SK-N-SH (cell line): ENCODE measurements at places on chromosomes 5 and 9. TPM values are rescaled to one million over a fixed set of nuclear protein-coding genes. Genes with fewer than 3 reads are reported as not detected.

DNA sequence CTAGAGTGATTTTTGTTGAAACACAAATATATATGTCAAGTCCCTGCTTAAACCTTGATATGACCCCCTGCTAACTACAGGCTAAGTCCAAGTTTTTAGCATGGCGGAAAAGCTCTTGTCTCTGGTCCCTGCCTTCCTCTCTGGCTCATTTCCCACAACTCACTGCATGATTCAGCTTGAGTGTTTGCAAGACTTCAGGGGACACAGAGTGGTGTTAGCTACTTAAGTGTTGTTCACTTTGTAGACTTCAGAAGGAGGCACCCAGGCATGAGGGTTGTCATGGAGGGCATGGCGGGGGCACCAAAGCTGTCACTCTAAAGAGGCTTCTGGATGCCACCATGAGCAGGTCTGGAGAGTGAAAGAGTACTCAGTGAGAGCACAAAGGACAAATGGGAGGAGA is 362.4 kb upstream of the ACTBL2 start:
- no peak overlapping the region for H3K4me3 ChIP-seq
- DNase-seq: no peak
- H3K36me3 ChIP-seq: no peaks in the 10 kb centered on the region
- no peaks in the 10 kb centered on the region for H3K27me3 ChIP-seq

GRCh38 chr5:109876941-109877669 is 187.4 kb downstream of the MAN2A1 start:
- no peaks in the 10 kb centered on the region for H3K36me3 ChIP-seq
- no peak for DNase-seq
- H3K4me3 ChIP-seq: no peak overlapping the region

GRCh38 chr5:82613891-82614290 is 335.7 kb upstream of the RPS23 start:
- H3K4me3 ChIP-seq: no peak overlapping the region
- no peak overlapping the region for H3K27ac ChIP-seq
- no peak for DNase-seq
- H3K36me3 ChIP-seq: no peaks in the 10 kb centered on the region
- H3K27me3 ChIP-seq: no peaks in the 10 kb centered on the region

GRCh38 chr9:93416530-93417235 is 34.8 kb upstream of the FAM120A start:
- no peak overlapping the region for H3K4me3 ChIP-seq
- H3K36me3 ChIP-seq: no peaks in the 10 kb centered on the region
- H3K4me1 ChIP-seq: no peaks in the 10 kb centered on the region
- no peak for DNase-seq
- no peaks in the 10 kb centered on the region for H3K27me3 ChIP-seq
- H3K27ac ChIP-seq: no peak overlapping the region

DNA sequence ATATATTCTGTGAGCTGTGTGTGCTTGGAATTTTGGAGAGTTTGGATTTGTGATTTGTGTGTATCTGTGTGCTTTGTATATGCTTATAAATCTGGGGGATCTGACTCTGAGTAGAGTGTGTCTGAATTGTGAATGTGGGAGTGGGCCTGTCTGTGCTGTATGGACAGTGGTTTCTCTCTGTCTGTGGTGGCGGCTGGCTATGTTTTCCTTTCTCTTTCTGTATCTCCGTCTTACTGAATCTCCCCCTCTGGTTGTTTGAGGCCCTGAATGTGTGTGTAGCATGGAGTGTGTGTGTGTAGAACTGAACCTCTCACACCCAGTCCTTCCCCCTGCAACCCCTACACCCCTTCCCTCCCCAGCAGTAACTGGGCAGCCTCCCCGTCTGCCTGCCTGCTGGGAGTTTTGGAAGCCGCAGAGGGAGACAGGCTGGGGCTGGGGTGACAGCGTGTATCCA is 4.7 kb downstream of the CXXC5 start:
- peak overlapping the region; percentile 91 for H3K4me3 ChIP-seq
- peaks cover 66% of the 10 kb centered on the region for H3K4me1 ChIP-seq
- H3K27ac ChIP-seq: peak overlapping the region; percentile 96
- no peak for DNase-seq
- peaks cover 4% of the 10 kb centered on the region for H3K36me3 ChIP-seq

GRCh38 chr5:77452351-77452750 is 39.8 kb downstream of the WDR41 start:
- H3K27me3 ChIP-seq: no peaks in the 10 kb centered on the region
- no peaks in the 10 kb centered on the region; the same call in 1 of the 2 replicates for H3K4me1 ChIP-seq
- no peak for DNase-seq

DNA sequence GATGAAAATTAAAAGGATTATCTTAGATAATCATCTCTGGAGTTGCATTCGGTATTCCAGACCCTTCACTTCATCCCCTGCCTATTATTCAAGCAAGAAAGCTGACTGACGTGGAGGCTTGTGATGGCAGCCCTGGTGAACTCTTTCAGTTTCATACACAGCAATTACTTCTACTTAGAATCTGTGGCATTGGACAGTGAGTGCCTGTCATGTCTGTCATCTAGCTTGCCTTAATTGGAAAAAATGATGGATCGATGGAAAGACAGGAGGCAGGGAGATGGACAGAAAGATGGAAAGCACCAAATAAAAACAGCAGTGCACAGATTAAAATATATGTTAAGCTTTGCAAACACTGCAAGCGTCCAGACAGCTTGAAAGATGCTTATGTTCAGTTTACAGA is 1371.0 kb upstream of the CDH6 start:
- no peaks in the 10 kb centered on the region for H3K36me3 ChIP-seq
- H3K27ac ChIP-seq: no peak overlapping the region
- H3K27me3 ChIP-seq: no peaks in the 10 kb centered on the region
- no peak overlapping the region for H3K4me3 ChIP-seq
- no peak for DNase-seq

DNA sequence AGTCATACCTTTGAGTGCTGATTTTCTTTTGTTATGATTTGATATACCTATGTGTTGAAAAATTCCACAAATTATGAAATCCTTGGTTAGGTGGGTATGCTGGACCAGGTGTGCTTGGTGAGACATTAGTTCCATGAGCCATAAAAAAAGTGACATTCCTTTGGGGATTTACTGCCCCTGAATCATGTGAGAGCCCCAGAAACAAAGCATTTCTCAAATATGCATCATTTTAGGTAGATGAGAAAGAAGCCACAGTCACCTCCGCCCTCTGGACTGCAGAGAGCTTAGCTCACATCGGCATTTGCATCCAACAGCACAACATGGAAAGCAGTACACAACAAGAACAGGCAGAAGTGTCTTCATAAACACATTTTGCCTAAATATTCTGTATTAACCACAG is 55.3 kb downstream of the DAP start:
- no peak overlapping the region for H3K27ac ChIP-seq
- H3K27me3 ChIP-seq: no peaks in the 10 kb centered on the region
- no peak overlapping the region for H3K4me3 ChIP-seq
- no peak for DNase-seq
- peaks cover 3% of the 10 kb centered on the region for H3K36me3 ChIP-seq

GRCh38 chr5:4479426-4479825 is 660.7 kb upstream of the ADAMTS16 start:
- no peak for DNase-seq
- H3K36me3 ChIP-seq: no peaks in the 10 kb centered on the region
- no peaks in the 10 kb centered on the region for H3K4me1 ChIP-seq

- no peak for DNase-seq
- no peaks in the 10 kb centered on the region for H3K4me1 ChIP-seq
- H3K27ac ChIP-seq: no peak overlapping the region
- peaks cover 6% of the 10 kb centered on the region for H3K36me3 ChIP-seq
Observed at GRCh38 chr5:176334031-176334770, 27.4 kb downstream of the KIAA1191 start.

GRCh38 chr5:171419688-171420430 is 412 bp downstream of the FGF18 start:
- H3K4me3 ChIP-seq: peak overlapping the region; percentile 58; the same call in 1 of the 2 replicates
- peak; percentile 76 for DNase-seq
- H3K36me3 ChIP-seq: no peaks in the 10 kb centered on the region

DNA sequence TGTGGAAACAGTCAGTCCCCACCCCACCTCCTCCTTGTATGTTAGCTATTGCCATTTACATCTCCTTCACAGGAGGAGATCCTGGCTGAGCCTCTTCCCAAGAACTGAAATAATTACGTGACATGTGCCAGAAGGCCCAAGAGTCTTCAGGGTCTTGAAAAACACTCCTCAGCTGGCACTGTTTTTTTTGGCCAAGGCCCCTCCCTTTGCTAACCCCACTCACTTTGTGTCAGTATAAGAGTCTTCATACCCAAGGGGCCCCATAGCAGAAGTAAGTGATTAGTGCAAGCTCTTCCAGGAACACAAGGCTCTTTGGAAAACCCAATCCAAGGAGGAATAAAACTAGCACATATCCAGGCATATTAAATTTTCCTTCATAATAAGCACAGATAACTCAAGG is 5.7 kb upstream of the LARP1 start:
- peaks cover 10% of the 10 kb centered on the region for H3K4me1 ChIP-seq
- H3K4me3 ChIP-seq: no peak overlapping the region
- H3K27me3 ChIP-seq: no peaks in the 10 kb centered on the region
- H3K27ac ChIP-seq: no peak overlapping the region
- DNase-seq: no peak

DNA sequence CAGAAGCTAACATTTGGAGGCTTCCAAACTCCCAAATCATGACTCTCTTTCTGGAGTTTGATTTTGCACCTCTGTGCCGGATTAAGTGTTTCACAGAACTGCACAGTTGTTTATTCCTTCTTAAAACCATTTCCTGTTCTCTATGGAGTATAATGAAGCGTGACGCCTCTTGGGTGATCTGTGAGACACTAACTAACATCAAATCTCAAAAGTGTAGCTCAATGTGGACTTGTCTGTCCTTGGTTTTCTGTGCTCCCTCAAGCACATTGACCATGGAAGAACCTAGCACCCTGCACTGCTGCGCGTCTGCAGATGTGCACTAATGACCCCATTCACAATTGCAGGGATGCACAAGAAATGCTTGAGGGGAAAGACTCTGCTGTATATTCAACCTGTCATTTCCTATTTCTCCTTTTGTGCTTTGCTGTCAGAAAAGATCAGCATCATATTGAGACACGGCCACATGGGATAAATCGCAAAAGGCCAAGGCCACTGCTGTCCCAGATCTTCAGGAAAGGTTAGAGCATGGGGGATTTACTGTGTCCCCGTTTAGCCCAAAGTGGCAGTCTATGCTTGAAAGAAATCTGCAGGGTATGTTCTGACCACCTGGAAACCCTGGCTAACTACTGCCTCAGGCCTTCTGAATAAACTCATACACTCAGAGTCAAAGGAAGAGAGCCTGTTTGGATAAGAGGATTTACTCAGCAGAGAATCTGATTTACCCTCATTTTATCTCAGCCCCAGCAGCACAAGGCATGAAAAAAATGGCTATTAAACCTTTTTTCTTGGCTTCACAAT is 109.6 kb downstream of the BAAT start:
- no peaks in the 10 kb centered on the region for H3K36me3 ChIP-seq
- no peak for DNase-seq
- no peaks in the 10 kb centered on the region for H3K27me3 ChIP-seq
- H3K4me3 ChIP-seq: no peak overlapping the region

DNA sequence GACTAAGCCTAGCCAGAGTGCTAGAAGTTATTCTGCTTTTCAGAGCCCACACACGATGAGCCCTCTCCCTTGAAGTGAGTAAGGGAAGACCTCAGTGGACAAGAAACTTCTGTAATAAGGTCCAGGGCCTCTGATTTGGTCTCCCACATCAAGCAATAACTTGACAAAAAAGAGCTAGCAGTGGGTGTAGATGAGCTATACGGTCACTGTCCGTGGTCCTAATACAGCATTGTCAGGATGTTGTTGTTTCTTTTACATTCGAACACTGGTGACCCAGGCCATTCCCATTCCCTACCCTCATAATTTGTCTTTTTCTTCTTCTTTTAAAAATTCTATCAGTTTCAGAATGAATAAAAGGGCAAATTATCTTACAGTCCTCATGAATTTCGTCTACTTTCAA is 5.2 kb downstream of the PCSK1 start:
- DNase-seq: no peak
- no peak overlapping the region for H3K27ac ChIP-seq
- no peaks in the 10 kb centered on the region for H3K36me3 ChIP-seq
- H3K4me1 ChIP-seq: no peaks in the 10 kb centered on the region

DNA sequence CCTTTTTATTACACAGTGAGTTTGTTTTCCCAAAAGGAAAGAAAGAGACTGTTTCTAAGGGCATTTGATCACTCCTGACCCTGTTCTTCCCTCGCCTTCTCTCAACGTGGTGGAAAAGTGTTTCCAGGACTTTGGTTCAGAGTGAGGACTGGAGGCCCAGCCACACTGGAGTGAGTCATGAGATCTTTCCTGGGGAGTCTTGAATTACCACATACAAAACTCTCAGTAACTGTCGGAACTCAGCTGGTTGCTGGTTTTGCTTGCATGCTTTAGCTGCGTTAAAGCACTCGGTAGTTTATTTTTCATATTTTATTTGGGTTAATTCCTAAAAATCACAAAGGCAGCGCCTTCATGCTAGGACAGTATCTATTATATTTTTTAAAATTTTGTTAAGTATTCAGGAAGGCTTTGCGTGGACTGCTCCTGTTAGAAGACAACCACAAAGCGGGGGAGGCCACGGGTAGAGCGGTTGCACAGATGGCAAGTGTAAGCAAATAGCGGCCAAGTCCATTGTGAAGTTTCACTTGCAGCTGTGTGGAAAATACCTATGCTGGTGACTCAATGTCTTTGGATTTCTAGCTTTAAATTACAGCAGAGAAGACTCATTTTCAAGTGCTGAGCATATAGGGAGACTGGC is 77.7 kb downstream of the ARSB start:
- H3K36me3 ChIP-seq: no peaks in the 10 kb centered on the region
- H3K4me1 ChIP-seq: peaks cover 32% of the 10 kb centered on the region
- H3K27me3 ChIP-seq: no peaks in the 10 kb centered on the region
- no peak for DNase-seq

DNA sequence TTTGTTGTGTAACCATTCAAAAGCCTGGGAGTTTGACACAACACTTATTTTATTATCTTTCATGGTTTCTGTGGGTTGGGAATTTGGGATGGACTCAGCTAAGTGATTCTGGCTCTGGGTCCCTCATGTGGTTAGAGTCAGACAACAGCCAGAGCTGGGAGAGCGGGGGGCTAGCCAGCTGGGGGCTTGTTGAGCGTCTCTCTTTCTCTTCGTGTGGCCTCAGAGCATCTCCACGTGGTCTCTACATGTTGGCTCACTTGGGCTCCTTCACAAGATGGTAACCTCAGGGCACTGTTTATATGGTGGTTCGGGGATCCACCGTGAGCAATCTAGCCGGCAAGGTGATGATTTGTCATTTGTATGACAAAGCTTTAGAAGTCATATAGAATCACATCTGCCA is 73.6 kb downstream of the FSTL4 start:
- H3K4me3 ChIP-seq: no peak overlapping the region
- DNase-seq: no peak
- no peaks in the 10 kb centered on the region for H3K4me1 ChIP-seq
- peaks cover 5% of the 10 kb centered on the region; the same call in 1 of the 2 replicates for H3K27me3 ChIP-seq
- no peaks in the 10 kb centered on the region for H3K36me3 ChIP-seq

- H3K4me1 ChIP-seq: no peaks in the 10 kb centered on the region; the same call in 1 of the 2 replicates
- no peak overlapping the region for H3K27ac ChIP-seq
- H3K4me3 ChIP-seq: no peak overlapping the region
- no peak for DNase-seq
- no peaks in the 10 kb centered on the region for H3K36me3 ChIP-seq
Observed at GRCh38 chr5:13989832-13990231, 45.3 kb upstream of the DNAH5 start.

GRCh38 chr5:144156767-144157171 is 13.7 kb downstream of the YIPF5 start:
- H3K4me1 ChIP-seq: no peaks in the 10 kb centered on the region
- H3K36me3 ChIP-seq: peaks cover 40% of the 10 kb centered on the region
- H3K4me3 ChIP-seq: no peak overlapping the region
- no peaks in the 10 kb centered on the region for H3K27me3 ChIP-seq
- no peak for DNase-seq

IL9 gene
- not detected in 2 replicates for polyA plus RNA-seq

AQP7 gene
- polyA plus RNA-seq: 0.05 TPM in 1 of 2 replicates, not detected in the other

ZDHHC11B gene
- not detected in 2 replicates for polyA plus RNA-seq

SLC46A2 gene
- polyA plus RNA-seq: not detected in 2 replicates

PAPPA gene
- polyA plus RNA-seq: 44.5 and 45.1 TPM in 2 replicates

ST6GALNAC4 gene
- polyA plus RNA-seq: 28.4 and 30.2 TPM in 2 replicates

PROB1 gene
- polyA plus RNA-seq: 0.44 and 0.62 TPM in 2 replicates

ZNF354C gene
- 1.1 and 1.5 TPM in 2 replicates for polyA plus RNA-seq
